ENCODE measurements at places on chromosomes 13 and 19.

DNA sequence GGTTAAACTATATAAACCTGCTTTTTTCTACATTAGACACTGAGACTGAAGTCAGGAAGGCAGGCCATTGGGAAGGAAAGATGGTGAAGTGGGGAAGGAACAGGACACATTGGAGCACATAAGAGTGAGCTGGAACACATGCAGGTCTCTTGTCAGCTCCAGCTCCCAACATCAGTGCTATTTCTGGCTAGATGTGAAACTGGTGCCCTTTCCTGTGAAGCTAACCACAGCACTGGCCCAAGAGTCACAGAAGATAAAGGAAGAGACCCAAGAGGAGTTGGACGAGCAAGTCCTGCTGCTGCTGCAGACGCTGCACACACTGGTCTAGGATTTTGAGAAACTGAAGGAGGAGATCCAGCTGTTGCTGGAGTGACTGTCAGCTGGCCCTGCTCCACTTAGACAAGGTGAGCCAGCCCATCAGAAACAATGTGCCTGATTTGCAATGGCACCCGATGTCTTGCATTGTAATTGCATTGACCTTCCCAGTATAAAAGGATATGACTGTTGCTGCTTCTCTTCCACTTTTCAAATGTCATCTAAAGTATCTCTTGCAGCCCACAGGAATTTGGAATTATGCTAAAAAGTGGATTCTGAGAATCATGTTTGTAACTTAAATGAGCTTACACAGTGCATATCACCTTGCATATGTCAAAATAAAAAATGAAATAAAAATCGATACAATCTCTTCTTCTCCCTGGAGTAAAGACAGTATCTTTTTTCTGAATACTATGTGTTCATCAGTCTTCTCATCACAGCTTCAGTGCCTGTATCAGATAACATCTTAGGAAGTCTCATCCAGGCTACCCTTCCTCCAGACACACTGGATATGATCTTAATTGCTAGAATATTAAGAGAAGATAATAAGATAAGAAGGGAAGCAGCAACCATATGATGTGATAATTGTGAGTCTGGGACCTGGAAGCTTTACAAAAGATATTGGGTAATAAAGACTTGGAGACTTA lies 230.7 kb upstream of the SPRY2 start:
- no peak for DNase-seq
- no peaks in the 10 kb centered on the region for H3K4me1 ChIP-seq
- no peaks in the 10 kb centered on the region for H3K36me3 ChIP-seq
- H3K4me3 ChIP-seq: no peak overlapping the region

DNA sequence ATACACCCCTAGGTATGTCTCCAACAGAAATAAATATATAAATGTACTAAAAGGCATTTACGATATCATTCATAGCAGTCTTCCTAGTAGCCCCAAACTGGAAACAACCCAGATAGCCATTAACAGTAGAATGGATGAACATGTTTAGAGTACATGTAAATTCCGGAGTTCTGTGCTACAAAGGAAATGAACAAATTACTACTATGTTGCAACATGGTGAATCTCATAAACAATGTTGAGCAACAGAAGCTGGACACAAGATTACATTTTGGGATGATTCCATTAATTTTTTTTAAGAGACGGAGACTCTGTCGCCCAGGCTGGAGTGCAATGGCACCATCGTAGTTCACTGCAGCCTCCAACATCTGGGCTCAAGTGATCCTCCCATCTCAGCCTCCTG lies 5.9 kb upstream of the SLC7A10 start:
- H3K27me3 ChIP-seq: peaks cover 23% of the 10 kb centered on the region
- peaks cover under 1% of the 10 kb centered on the region for H3K4me1 ChIP-seq
- no peak for DNase-seq
- no peak overlapping the region for H3K27ac ChIP-seq
- peaks cover 4% of the 10 kb centered on the region for H3K36me3 ChIP-seq

DNA sequence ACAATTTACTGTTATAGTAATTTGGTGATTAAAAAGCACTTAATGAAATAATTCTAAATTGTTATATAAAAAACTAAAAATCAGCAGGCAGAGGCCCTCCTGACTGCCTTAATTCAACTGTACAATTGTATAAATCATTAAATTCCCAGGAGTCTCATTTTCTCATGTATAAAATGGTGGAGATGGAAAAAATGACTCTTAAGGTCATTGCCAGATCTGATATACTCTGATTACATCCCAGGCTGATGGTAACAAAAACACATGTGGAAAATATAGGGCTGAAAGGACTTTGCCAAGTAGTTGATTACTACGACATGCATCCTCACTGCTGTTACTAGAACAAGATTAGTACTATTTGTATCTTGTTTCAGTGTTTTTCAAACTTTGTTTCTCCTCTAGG lies 1020.0 kb upstream of the SLC10A2 start:
- no peak for DNase-seq
- no peaks in the 10 kb centered on the region for H3K27me3 ChIP-seq
- no peaks in the 10 kb centered on the region for H3K4me1 ChIP-seq
- no peak overlapping the region for H3K4me3 ChIP-seq

DNA sequence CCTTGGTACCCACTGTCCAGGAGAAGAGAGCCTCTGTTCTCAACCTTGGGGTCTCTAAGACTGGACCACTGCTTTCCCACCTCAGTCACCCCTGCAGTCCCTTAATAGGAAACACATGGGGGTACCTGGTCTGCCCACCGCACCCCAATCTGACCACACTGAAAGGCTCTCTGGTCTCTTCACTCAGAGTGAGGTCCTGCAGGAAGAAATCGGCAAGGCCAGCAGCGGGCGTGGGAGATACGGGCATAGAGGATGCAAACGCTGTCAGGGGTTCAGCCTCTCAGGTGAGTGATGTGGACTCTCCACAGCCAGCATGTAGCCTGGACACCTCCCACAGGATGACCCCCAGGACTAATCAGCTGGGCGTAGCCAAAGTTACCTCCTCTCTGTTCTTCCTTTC lies 3.5 kb downstream of the SIGLEC9 start:
- DNase-seq: no peak
- peaks cover 59% of the 10 kb centered on the region for H3K4me1 ChIP-seq
- H3K27me3 ChIP-seq: no peaks in the 10 kb centered on the region
- peaks cover 1% of the 10 kb centered on the region for H3K36me3 ChIP-seq

GRCh38 chr13:33174931-33175330 lies 110.6 kb downstream of the STARD13 start:
- H3K4me3 ChIP-seq: no peak overlapping the region
- DNase-seq: no peak
- H3K36me3 ChIP-seq: no peaks in the 10 kb centered on the region

DNA sequence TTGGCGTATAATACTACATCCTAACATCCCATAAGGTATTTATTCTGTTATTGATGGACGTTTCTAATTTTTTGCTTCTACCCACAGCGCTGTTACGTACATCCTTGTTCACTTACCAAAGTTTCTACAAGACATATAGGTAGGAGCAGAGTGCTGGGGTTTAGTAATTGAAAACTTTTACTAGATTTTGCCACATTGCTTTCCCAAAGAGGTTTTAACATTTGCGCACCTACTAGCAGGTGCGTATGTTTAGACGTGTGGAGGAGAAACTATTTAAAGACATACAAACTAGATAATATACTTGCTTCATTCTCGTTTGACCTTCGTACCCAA lies 559 bp upstream of the RPL21 start:
- no peak for DNase-seq
- peaks cover 16% of the 10 kb centered on the region for H3K36me3 ChIP-seq
- peaks cover 35% of the 10 kb centered on the region for H3K4me1 ChIP-seq
- no peaks in the 10 kb centered on the region for H3K27me3 ChIP-seq

DNA sequence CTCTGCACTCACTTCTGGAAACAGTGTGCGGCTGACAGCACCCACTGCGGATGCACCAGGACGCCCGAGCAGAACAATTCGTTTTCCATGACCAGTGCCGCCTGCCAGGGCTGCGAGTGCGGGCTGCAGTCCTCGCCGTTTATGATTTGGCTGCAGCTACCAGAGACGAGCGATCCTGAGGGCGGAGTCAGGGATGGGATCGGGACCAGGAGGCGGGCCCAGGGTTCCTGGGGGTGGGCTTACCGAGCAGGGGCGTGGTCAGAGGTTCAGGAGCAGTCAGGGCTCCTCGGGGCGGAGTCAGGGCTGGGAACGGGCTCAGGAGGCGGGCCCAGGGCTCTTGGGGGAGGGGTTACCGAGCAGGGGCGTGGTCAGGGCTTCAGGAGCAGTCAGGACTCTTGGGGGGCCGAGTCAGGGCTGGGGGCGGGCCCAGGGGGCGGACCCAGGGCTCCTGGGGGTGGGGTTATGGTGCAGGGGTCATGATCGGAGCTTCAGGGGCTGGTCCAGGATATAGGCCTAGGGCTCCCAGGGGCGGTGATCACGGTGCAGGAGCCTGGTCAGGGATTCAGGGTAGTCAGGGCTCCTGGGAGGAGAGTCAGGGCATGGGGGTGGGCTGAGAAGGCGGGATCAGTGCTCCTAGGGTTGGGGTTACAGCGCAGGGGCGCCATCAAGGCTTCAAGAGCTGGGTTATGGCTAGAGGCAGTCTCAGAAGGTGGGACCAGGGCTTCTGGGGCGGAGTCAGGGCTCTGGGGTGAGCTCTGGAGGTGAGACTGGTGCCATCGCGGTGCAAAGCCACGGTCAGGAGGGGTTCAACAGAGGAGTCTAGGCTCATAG lies 1.7 kb downstream of the KLK4 start:
- H3K27me3 ChIP-seq: peaks cover 46% of the 10 kb centered on the region
- H3K4me3 ChIP-seq: peak overlapping the region; percentile 18
- DNase-seq: peak; percentile 41
- no peaks in the 10 kb centered on the region for H3K36me3 ChIP-seq
- H3K4me1 ChIP-seq: no peaks in the 10 kb centered on the region

DNA sequence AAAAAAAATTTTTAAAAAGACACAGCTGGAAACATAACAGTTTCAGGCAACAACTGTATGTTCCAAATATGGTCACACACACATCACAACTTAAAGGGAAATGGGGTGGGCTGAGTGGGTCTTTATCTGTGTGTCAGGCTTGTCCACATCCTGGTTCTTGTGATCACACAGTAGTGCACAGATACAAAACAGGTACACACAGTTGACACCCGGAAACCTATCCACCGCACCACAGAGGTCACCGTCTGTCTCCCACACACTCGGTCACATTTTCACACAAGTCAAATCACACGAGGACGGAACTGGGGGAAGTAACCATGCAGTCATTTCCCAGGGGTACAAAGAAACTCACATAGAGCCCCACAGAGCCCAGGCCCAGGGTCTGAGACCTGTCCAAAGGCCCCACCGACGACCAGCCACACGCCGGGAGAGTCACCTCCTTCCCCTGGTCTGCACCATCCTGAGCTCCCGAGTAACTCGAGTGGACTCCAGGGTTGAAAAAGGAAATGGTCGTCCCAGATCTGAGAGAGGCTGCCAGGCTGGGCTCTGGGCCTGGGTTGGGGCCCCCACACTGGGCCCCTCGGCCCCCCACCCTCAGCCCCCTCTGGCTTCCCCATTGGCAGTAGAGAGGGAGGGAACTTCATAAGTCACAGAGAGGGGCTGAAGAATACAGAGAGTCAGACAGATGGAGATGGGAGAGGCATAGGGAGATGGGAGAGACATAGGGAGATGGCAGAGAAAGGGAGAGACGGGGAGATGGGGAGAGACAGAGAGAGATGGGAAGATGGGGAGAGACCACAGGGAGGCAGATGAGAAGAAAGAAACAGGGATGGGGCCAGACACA lies 1.3 kb upstream of the PPAN start:
- H3K27ac ChIP-seq: peak overlapping the region; percentile 100
- H3K27me3 ChIP-seq: no peaks in the 10 kb centered on the region
- peak overlapping the region; percentile 85 for H3K4me3 ChIP-seq

DNA sequence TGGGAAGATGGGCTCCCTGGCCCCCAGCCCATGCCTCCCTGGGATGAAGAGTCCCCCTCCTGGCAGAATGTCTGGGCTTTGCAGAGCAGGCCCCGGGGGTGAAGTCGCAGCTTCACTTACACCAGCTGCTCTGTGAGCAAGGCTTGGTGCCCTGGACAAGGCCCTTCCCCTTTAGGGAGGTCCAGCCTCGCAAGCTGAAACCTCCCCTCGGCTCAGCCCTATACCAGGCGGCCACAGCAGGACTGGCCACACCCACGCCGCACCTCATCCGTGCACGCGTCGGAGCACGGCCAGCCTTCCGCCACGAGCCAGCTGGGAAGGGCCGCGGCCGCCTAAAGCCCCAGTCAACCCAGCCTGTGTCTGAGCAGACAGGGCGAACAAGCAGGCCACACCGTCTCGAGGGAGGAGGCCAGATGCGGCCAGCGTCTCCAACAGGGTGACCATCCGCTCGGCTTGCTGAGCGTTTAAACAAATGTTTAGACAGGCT lies 83.2 kb upstream of the MCF2L start:
- no peaks in the 10 kb centered on the region for H3K36me3 ChIP-seq
- no peak overlapping the region for H3K27ac ChIP-seq
- no peaks in the 10 kb centered on the region for H3K4me1 ChIP-seq
- DNase-seq: no peak
- no peaks in the 10 kb centered on the region for H3K27me3 ChIP-seq

DNA sequence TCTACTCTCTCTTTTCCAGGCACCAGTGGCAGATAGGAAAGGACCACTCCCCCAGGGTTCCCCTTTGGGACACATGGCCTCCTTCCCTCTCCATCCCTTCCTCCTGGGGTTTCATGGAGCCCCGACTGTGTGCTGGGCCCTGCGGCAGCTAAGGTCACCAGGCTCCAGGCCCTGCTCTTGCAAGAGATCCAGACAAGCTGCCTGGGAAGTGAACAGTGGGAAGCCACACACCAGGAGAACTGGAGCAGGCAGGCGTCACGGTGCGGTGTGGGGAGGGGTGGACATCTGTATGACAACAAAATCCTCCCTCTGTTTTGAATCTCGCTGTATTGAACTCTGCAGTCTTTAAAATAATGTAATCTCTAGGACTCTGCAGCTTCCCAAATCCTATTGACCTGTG lies 330.1 kb downstream of the UQCRFS1 start:
- no peak overlapping the region for H3K27ac ChIP-seq
- no peak overlapping the region for H3K4me3 ChIP-seq
- H3K27me3 ChIP-seq: no peaks in the 10 kb centered on the region
- DNase-seq: no peak

DNA sequence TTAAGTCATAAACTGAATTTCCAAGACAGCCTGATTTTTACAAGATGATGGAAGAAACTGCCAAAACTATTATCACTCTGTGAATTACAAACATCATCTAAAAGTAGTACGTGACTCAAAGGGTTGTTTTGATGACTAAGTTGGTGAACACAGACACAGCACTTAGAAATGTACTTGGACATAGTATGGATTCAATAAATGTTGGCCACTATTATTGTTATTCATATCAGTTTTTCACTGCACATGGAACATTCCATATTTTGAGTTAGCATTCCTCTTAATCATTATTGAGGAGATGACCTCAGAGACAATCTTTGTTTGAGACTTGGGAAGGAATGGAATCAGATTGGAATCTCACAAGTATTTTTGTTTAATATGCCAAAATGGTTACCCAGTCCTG lies 172.9 kb downstream of the OXGR1 start:
- no peaks in the 10 kb centered on the region for H3K36me3 ChIP-seq
- no peaks in the 10 kb centered on the region for H3K27me3 ChIP-seq
- H3K4me1 ChIP-seq: no peaks in the 10 kb centered on the region
- H3K4me3 ChIP-seq: no peak overlapping the region
- H3K27ac ChIP-seq: no peak overlapping the region
- DNase-seq: no peak

- DNase-seq: no peak
- H3K4me1 ChIP-seq: no peaks in the 10 kb centered on the region
- no peak overlapping the region for H3K27ac ChIP-seq
- no peak overlapping the region for H3K4me3 ChIP-seq
Measured at GRCh38 chr19:6213696-6214641, 65.8 kb downstream of the MLLT1 start.

- no peaks in the 10 kb centered on the region for H3K4me1 ChIP-seq
- peaks cover 15% of the 10 kb centered on the region for H3K36me3 ChIP-seq
- no peak overlapping the region for H3K27ac ChIP-seq
- DNase-seq: no peak
- no peak overlapping the region for H3K4me3 ChIP-seq
Measured at GRCh38 chr13:45224176-45224575, 23.3 kb upstream of the KCTD4 start.

Measured in activated naive CD8-positive, alpha-beta T cell treated with anti-CD3 and anti-CD28 coated beads, Interleukin-2, amount 10 ng/mL, durations not matched to agents 7 days and 5 days (primary cell).